ENCODE measurements at places on chromosomes 13 and 19.

GRCh38 chr19:31049431-31049830, 299.8 kb downstream of the TSHZ3 start:
- no peak for DNase-seq

- DNase-seq = no peak
These were observed 10.9 kb downstream of the SLC46A3 start for GRCh38 chr13:28707629-28708427.

DNA sequence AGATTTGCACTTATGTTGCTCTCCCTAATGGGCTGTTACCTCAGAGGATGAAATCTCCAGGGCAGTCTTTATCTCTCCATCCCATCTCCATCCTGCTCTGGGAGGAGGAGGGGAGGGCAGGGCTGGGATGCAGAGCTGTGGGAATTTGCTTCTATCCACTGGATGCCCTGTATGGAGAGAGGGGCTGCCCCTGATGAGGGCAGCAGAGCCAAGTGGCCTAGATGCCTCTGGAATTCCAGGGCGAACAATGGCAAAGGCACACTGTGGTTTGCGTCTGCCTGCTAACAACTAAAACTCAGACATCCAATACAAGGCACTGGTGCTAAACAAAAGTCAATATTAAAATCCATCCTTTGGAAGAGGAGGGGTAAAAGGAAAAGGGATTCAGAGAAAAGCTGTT, 165.1 kb downstream of the COG6 start:
- no peak for DNase-seq

GRCh38 chr13:26280822-26281221, 26.9 kb downstream of the CDK8 start:
- DNase-seq = no peak

GRCh38 chr13:29508876-29509252, 86.6 kb downstream of the SLC7A1 start:
- DNase-seq = no peak

- DNase-seq = no peak
These were observed 16.4 kb upstream of the EMP3 start for GRCh38 chr19:48308631-48309586.
